ENCODE measurements at places on chromosomes 3 and 15.

DNA sequence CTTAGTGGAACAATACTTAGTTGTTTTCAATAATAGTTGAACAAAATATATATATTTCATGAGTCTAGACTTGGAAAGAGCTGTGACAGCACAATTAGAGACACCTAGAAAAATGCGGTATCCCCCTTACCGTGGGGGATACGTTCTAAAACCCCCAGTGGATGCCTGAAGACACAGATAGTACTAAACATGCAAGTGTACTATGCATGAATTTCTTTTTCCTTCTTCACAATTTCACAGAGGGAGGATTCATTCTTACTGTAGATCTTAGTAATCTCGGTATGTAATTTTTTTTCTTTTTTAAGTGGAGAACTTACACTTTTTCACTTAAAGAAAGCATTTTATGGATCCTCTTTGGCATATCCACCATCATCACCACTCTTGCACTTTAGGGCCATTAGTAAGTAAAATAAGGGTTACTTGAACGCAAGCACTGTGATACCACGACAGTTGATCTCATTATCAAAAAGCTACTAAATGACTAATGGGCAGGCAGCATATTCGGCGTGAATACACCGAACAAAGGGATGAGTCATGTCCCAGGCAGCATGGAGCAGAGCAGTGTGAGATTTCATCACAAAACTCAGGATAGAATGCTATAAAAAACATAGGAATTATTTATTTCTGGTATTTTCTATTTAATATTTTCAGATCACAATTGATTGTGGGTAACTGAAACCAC, 72.3 kb upstream of the ZNF280D start:
- H3K27ac ChIP-seq = no peak overlapping the region
- no peaks in the 10 kb centered on the region for H3K4me1 ChIP-seq
- H3K36me3 ChIP-seq = peaks cover 21% of the 10 kb centered on the region
- no peaks in the 10 kb centered on the region for H3K27me3 ChIP-seq
- no peak for DNase-seq

DNA sequence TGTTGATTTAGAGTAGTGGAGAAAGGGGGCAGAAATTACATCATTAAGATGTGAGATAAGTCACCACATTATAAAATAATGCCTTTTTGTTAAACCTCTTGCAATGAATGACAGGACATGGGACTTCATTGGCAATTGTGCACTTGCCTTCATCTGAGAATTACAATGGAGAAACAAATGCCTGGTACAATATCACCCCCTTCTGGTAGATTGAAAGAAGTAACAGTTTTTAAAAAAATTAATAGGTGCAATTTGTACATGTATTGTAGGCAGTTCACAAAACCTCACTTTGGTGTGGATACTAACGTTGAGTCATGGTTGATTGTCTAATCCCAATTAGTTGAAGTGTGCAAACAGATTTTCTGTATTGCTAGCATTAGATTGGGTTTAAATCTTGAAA, 4.6 kb upstream of the P2RY14 start:
- no peak overlapping the region for H3K27ac ChIP-seq
- no peaks in the 10 kb centered on the region for H3K36me3 ChIP-seq
- no peak for DNase-seq
- peaks cover 5% of the 10 kb centered on the region for H3K4me1 ChIP-seq
- H3K4me3 ChIP-seq = no peak overlapping the region

DNA sequence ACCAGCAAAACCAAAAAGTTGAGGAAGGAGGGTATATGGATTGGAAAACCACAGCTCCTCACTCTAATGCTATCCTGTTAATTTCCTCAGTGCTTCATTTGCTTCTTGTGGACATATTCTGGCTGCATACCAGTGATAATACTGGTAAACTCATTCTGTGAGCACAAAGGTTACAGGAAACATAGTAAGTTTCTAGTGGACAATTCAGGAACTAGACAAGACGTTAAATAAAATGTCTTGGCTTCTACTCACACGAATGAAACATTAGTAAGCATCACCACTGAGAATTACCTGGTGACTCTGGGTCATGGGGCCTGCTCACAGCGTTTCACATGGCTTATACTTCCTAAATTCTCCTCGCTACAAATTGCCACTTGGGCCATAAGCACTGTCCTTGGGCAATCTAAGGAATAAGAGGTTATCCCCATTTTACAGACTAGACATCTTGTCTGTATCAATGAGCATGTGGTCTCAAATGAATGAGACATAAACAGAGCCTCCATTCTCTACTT, 20.1 kb upstream of the PPIB start:
- no peaks in the 10 kb centered on the region for H3K27me3 ChIP-seq
- H3K36me3 ChIP-seq = peaks cover 2% of the 10 kb centered on the region
- DNase-seq = no peak
- H3K4me3 ChIP-seq = no peak overlapping the region

GRCh38 chr3:33385423-33385822, 54.8 kb downstream of the UBP1 start:
- no peak for DNase-seq
- no peak overlapping the region for H3K27ac ChIP-seq
- peaks cover 20% of the 10 kb centered on the region for H3K36me3 ChIP-seq
- H3K27me3 ChIP-seq = no peaks in the 10 kb centered on the region

DNA sequence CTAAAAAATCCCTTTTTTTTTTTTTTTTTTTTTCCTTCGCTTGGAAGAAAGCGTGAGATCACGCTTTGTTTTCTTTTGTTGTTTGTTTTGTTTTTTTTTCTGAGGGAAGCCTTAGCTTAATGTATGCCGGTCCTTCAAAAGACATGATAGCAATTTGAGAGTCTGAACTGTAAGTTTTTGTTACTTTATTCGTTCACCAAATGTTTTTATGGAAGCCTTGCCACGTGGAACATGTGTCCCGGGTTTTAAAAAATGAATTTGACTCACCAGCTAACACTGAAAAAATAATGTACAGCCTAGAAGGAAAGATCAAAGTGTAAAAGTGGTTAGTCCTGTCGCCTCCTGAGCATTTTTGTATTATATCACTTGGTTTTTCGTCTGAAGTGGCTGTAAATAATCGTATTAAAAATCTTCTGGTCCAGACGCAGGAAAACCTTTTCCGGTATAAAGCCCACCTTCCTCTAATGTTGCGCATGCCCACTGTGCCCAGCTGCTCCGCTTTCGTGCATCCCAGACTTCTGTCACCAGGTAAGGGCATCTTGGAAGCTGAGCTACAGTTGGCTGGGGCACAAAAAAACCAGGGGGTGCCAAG, 795 bp upstream of the MYNN start:
- peaks cover 21% of the 10 kb centered on the region for H3K36me3 ChIP-seq
- DNase-seq = peak; percentile 63
- H3K27me3 ChIP-seq = no peaks in the 10 kb centered on the region
- peaks cover 35% of the 10 kb centered on the region for H3K4me1 ChIP-seq
- peak overlapping the region; percentile 98 for H3K4me3 ChIP-seq

DNA sequence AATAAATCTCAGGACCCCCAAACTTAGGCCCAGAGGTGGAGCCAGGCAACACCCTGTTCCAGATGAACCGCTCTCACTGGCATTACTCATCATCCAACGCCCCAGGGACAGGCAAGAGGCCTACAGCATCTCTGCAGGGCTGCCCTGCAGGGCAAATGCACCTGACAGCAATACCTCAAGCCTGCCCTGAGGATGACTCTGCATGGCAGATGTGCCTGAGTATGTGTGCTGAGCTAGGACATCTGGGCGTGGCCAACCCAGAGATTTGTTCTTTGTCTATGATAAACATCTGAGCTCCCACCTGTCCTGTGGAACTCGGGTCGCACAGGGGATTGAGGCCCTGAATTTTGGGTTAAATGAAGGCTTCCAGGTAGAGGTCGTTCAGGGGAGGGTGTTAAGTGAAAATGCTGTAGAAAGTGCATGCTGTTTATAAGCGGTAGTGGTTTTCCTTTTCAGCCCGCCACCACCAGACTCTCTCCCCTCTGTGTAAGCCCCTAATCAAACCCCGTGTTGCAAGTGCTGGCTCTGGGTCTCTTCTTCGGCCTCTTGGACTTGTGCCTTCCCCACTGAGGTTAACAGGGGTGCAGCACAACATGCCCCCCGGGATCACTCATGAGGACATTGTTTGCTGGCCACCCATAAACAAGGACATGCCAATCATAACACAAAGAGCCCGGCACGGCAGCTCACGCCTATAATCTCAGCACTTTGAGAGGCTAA, 92.3 kb downstream of the ATP10A start:
- no peak overlapping the region for H3K27ac ChIP-seq
- DNase-seq = no peak
- H3K27me3 ChIP-seq = no peaks in the 10 kb centered on the region
- peaks cover 24% of the 10 kb centered on the region for H3K4me1 ChIP-seq
- H3K36me3 ChIP-seq = no peaks in the 10 kb centered on the region
- no peak overlapping the region for H3K4me3 ChIP-seq

- H3K36me3 ChIP-seq = peaks cover 32% of the 10 kb centered on the region
- H3K27ac ChIP-seq = no peak overlapping the region
- H3K4me1 ChIP-seq = no peaks in the 10 kb centered on the region
- H3K27me3 ChIP-seq = no peaks in the 10 kb centered on the region
Observed at GRCh38 chr3:133591271-133591742, 17.8 kb downstream of the CDV3 start.

- no peaks in the 10 kb centered on the region for H3K36me3 ChIP-seq
- no peaks in the 10 kb centered on the region for H3K27me3 ChIP-seq
- H3K4me3 ChIP-seq = no peak overlapping the region
- H3K27ac ChIP-seq = no peak overlapping the region
Observed at GRCh38 chr3:42525736-42526345, 23.4 kb downstream of the VIPR1 start.

DNA sequence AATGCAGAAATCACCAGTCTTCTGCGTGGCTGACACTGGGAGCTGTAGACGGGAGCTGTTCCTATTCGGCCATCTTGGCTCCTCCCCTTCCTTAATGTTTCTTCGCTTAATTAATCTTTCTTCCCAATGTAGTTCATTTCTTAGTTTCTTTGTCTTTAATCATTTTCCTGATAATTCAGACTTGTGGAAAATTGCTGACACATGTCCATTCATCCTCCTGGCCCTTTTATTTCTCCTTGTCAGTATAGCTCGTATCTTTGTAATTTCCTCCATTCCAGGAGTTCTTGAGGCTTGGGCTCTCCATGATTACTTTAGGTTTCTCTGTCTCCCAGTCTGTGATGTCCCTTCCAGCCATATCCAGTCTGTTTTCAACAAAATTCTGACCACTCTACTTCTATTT, 98.7 kb downstream of the UBE2E2 start:
- H3K27ac ChIP-seq = no peak overlapping the region
- H3K4me3 ChIP-seq = no peak overlapping the region
- H3K4me1 ChIP-seq = peaks cover 12% of the 10 kb centered on the region
- DNase-seq = no peak
- H3K36me3 ChIP-seq = peaks cover 2% of the 10 kb centered on the region

DNA sequence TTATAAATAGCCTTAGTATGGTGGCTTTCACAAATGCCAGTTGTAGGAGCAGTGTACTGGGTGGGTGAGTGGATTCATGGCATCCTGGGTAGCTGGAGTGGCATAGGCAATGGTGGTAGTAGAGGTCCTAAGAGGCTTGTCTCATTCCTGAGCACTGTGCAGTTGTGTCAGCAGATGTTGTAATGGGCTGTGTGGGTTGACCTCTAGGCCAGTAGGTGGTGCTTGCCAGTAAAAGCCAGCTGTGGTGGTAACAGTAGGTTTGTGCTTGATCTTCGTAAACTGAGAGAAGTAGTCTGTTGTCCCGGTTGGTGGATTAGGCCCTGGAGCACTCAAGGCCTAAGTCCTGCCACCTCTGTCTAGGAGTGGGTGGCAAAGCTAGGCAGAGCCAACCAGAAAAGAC, 149.7 kb upstream of the SUCLG2 start:
- DNase-seq = no peak
- no peaks in the 10 kb centered on the region for H3K27me3 ChIP-seq
- H3K4me3 ChIP-seq = no peak overlapping the region
- H3K27ac ChIP-seq = no peak overlapping the region

GRCh38 chr15:59388670-59389069, 16.0 kb upstream of the MYO1E start:
- H3K4me3 ChIP-seq = no peak overlapping the region
- DNase-seq = no peak
- no peaks in the 10 kb centered on the region for H3K4me1 ChIP-seq
- H3K36me3 ChIP-seq = no peaks in the 10 kb centered on the region
- H3K27me3 ChIP-seq = no peaks in the 10 kb centered on the region
- H3K27ac ChIP-seq = no peak overlapping the region

DNA sequence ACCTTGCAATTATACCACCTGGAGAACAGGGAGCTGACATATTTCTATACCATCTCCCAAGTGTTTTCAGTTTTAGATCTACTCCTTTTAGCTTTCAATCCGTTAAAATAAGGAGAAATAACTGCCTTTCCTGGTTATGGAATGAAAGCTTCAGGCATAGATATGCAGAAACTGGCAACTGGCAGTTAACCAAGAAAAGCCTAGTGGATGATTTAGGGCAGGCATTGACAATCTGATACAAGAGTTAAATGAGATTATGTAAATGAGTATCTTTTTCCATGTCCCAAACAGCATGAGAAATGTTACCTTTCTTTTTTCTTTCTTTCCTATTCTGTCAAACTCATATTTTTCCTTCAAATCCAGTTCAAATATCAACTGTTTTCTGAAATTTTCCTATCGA, 689.1 kb upstream of the DPPA4 start:
- H3K27me3 ChIP-seq = no peaks in the 10 kb centered on the region
- H3K4me3 ChIP-seq = no peak overlapping the region
- H3K4me1 ChIP-seq = no peaks in the 10 kb centered on the region
- DNase-seq = no peak
- H3K27ac ChIP-seq = no peak overlapping the region

- peaks cover 39% of the 10 kb centered on the region for H3K36me3 ChIP-seq
- H3K27ac ChIP-seq = no peak overlapping the region
- no peak overlapping the region for H3K4me3 ChIP-seq
- H3K4me1 ChIP-seq = no peaks in the 10 kb centered on the region
Observed at GRCh38 chr3:187497052-187497451, 128.9 kb downstream of the RTP4 start.

- H3K27ac ChIP-seq = no peak overlapping the region
- H3K4me1 ChIP-seq = peaks cover 15% of the 10 kb centered on the region
Observed at GRCh38 chr3:54968546-54969172, 40.8 kb upstream of the LRTM1 start.

DNA sequence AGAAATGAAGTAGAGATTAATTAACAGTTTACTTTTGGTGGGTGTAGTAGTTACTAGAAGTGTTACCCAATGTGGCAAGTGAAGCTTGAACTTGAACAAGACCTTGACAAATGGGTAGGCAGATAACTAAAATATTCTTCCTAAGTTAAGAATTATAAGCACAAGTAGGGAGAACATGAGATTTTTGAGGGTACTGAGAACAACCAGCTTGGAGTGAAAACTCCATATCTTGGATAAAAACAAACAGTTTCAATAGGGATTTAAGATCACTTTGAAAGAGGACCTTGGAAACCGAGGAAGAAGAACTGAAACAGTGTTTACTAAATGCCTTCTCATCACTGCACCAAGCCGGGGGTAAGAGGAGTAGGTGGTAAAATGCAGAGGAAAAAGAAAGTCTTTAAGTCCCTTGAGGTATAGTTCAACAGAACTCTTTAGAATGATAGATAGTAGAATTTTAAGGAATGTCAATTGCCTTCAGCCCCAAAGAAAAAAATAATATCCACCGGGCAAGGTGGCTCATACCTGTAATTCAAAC, 496.7 kb downstream of the NAALADL2 start:
- no peaks in the 10 kb centered on the region for H3K36me3 ChIP-seq
- H3K4me1 ChIP-seq = no peaks in the 10 kb centered on the region
- no peak for DNase-seq

- H3K27ac ChIP-seq = no peak overlapping the region
- 0 out of 2 replicates have a peak, but pooled peaks cover 1% of the 10 kb centered on the region for H3K36me3 ChIP-seq
- DNase-seq = no peak
- no peak overlapping the region for H3K4me3 ChIP-seq
Observed at GRCh38 chr3:137988982-137989381, 21.0 kb upstream of the CLDN18 start.
